Esophagus squamous epithelium (tissue), 5 donors: ENCODE measurements at places on chromosomes 2 and 18.

GRCh38 chr2:60992985-60993392 is 24.5 kb upstream of the PEX13 start:
- no peak for DNase-seq

- no peak for DNase-seq
Measured at GRCh38 chr2:190060626-190061025, 1.9 kb downstream of the MSTN start.

DNA sequence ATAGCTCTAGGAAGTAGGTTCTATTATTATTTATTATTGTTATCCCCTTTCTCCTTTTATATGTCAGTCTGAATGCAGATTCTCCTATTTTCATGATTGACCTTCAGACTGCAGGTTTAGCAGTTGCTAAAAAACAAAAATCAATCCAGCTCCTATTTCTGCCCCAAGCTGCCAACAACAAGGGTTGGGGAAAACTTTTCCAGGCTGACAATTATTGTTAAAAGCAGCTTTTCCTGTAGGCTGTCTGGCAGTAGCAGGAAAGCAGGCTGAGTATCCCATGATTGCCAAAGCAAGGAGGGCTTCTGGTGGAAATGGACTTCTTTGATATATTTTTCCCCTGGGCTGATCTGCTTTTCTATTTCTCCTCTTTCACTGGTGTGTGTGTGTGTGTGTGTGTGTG is 78.0 kb upstream of the CTLA4 start:
- no peak for DNase-seq

DNA sequence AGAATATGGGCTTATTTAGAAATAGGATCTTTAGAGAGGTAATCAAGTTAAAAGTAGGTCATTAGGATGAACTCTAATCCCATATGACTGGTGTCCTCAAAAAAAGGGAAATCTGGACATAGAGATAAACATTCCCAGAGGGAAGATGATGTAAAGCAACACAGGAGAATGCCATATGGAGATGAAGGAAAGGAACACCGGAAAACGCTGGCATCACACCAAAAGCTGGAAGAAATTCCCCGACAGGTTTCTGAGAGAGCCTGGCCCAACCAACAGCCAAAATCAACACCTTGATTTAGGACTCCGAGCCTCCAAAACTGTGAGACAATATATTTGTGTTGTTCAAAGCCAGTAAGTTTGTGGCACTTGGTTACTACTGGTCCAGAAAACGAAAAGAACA is 296.7 kb downstream of the DSEL start:
- no peak for DNase-seq

GRCh38 chr18:35478520-35479435 is 19.0 kb downstream of the INO80C start:
- no peak for DNase-seq

DNA sequence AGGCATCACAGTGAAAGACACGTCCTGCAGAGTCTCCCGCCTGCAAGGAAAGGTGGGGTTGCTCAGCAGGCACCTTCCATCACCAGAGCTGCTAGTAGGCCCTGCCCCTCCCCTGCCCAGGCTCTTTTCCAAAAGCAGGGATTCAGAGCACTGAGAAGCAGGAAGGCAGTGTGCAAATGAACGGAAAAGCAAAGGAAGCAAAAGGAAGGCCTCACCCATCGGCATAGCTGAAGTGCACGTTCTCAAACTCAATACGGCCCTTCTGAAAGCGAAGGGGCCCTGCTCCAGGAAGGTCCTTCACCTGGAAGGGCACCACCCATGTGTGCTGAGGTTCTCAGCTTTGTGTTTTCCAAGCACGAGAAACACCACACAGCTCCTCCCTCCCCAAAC is 5.7 kb downstream of the ABCB6 start:
- DNase-seq = no peak

DNA sequence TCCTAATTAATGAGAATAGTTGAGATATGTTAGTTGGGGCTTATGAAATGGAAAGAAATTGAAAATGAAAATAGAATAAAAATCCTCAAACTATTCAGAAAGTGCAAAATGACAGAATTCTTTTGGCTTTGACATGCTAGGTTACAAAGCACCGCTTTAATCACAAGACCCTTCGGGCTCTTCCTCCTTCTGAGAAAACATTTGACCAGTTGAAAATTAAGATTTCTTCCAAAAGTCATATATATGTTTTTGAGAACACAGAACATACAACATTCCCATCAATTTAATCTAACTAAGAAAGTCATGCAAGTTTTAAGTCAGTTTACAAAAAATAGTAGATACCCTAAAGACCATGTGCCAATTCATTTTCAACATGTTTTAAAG is 2.2 kb upstream of the SLC40A1 start:
- DNase-seq = no peak

DNA sequence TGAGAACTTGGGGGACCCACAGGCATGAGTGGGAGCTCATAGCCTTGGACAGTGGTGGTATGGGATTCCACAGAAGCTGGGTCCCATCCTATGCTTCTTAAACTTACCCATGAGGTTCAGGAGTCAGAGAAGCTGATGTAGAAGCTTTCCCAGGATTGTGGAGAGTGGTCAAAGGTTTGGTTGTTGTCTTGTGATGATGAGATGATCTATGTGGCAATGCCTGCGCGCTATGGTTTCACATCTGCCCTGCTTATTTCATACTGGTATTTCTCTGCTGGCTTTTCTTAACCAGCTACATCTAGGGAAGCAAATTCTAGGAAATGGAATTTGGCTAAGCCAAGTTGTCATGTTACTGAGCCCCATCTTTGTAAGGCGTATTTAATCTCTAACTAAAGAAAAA is 168.6 kb downstream of the ZNF407 start:
- DNase-seq = no peak

DNA sequence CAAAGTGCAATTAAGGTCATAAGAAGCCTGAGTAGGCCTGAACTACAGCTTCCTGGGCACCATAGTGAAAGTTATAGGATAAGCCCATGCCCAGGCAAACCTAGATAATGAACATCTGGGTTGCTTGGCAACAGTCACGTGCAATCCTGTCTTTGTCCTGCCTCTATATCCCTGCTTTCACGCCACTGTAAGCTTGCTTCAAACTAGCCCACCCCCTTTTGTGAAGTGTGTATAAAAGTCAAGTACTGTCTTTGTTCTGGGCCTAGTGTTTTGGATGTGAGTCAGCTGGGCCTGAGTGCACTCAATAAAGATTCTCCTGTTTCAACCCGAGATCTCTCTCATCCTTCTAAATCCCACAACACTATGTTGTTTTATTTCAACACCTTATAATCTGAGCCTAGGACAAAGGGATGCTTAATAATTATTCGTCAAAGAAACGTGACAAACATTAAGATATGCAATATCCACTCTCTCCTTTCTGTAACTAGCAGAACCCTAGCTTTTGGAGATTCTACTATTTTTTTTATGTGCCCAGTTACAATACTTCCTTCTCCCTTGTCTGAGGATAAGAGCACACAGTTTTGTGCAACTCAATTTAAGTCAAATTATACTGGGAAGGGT is 927.8 kb downstream of the SUCLG1 start:
- DNase-seq = no peak

GRCh38 chr2:76821731-76822130 is 700.4 kb downstream of the LRRTM4 start:
- DNase-seq = no peak

GRCh38 chr2:232073026-232073425 is 111.5 kb downstream of the DIS3L2 start:
- no peak for DNase-seq

- no peak for DNase-seq
Measured at GRCh38 chr2:198905881-198906612, 551.7 kb downstream of the SATB2 start.

GRCh38 chr18:73714466-73714865 is 433.2 kb downstream of the FBXO15 start:
- DNase-seq = no peak

- no peak for DNase-seq
Measured at GRCh38 chr2:141889788-141890187, 241.0 kb downstream of the LRP1B start.

DNA sequence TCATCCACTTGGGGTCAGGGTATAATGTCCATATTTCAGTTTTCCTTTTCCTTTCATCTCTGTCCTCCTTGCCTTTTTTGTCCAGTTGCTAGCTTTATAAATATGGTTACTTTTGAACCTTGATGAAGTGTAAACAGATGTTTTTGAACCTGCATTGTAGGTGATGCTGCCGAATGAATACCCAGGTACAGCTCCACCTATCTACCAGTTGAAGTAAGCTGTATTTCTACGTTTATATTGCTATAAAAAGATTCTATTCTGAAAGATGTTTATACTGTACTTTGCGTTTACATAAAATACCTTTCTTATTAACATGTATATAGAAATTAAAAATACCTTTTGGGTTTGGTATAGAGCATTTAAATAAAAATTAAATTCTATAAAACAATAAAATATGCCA is 2.2 kb downstream of the IMPACT start:
- DNase-seq = no peak

- DNase-seq = no peak
Measured at GRCh38 chr18:46842583-46842982, 74.7 kb downstream of the PIAS2 start.

DNA sequence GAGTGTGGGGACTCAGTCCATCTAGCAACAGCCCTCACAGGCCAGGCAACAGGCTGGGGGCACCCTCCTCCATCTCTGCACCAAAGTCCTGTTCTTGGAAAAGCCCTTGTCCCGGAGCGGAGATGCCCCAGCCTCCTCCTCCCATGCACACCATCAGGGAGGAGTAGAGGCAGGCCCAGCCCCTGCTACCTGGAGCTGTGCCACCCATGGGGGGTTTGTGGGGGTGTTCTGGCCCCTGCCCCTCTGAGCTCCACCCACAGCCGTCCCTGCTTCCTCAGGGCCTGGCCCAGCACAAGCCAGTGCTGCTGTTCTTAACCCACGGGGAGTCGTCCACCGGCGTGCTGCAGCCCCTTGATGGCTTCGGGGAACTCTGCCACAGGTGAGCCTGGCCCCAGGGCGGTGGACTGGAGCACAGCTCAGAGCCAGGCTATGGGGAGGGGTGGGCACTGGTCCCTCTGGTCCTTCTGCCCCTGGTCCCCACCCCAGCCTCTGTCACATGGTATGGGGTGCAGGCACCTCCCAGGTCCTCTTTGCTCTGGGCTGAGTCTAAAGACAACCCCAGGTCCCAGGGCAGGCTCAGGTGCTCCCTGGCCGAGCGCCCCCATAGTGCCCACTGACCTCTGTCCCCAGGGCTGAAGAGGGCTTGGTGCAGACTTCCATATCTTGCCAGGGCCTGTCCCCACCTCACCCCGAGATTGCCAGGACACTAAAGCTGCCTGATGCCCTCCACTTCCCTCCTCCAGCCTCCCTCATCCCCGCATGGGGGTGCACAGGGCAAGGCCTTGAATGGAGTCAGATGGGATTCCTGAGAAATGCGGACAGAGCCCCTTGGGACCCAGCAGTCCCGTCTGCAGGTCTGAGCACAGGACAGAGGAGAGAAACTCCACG is 2.7 kb downstream of the AGXT start:
- no peak for DNase-seq

DNA sequence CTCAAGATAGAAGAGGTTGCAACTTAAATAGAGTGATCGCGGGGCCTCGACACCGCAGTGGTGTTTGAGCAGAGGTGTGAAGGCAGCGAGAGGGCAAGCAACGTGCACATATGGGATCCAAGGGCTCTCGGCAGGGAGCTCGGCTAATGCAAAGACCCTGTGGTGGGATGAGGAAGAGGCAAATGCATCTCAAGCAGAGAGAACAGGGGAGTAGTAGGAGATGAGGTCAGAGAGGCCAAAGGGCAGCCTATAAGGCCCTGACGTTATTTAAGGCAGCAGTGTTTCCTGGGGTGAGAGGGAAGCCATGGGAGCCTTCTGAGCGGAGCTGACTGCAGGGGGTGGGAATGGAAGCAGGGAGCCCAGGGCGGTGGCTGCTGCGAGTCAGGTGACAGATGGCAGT is 74.5 kb downstream of the MRPS9 start:
- DNase-seq = no peak

- DNase-seq = no peak
Measured at GRCh38 chr2:98058191-98058975, 28.6 kb upstream of the VWA3B start.

- no peak for DNase-seq
Measured at GRCh38 chr2:158484892-158485556, 28.3 kb downstream of the PKP4 start.

- no peak for DNase-seq
Measured at GRCh38 chr2:227785293-227785692, 28.3 kb upstream of the CCL20 start.

- no peak for DNase-seq
Measured at GRCh38 chr2:159880729-159881128, 82.7 kb upstream of the CD302 start.

DNA sequence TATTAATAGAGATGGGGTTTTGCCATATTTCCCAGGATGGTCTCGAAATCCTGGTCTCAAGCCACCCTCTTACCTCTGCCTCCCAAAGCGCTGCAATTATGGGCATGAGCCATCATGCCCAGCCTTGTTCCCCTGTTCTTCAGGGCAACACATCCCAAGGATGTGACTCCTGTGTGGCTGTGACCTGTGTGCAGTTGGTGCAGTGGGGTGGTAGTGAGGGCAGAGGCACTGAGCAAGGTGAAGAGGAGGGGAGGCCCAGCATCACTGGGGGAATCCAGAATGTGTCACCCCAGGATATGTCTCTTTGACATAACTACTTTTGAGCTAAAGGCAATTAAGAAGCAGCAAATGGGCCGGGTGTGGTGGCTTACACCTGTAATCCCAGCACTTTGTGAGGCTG is 23.4 kb downstream of the CENPA start:
- no peak for DNase-seq

DNA sequence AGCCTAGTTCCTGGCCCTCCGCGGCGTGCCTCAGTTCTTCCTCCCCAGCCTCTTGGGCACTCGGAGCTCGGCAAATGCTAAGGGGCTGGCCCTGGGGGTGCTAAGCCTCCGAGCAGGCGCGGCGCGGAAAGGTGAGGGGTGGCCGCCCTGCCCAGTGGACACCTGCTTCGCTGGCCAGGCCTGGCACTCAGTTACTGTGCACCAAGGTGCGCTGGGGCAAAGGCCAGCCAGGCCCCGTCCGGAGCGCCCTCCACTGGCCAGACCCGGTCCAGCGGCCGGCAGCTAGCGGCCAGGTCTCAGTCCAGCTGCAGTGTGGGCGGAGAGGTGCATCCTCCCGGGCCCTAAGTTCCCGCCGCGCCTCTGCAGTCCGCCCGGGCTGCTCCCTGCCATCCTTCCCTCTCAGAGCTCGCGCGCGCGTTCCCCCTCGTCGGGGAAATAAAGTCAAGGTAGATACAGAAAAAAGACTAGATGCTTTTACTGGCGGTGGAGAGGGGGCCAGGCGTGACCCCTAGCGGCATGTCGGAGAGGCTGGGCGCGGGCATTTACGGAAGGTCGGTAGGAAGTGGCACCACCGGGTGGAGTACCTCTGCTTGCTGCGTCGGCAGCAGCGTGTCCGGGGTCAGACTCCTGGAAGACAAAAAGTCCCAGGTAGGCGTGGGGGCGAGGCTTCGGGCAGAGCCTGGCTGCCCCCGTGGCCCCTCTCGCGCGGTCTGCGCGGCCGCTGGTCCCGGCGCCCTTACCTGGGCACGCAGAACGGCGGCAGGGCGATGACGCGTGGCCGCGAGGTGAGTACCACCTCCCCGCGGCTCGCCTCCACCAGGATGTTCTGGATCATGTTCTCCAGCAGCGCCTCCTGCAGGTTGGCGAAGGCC is 9.4 kb upstream of the CRYBA2 start:
- DNase-seq = no peak
